ENCODE measurements at places on chromosomes 12 and 14.
A peak's percentile ranks its signal among the peaks of the same experiment; 100 is the strongest.

GRCh38 chr14:35189422-35189821 is 67.1 kb downstream of the PRORP start:
- DNase-seq: no peak

DNA sequence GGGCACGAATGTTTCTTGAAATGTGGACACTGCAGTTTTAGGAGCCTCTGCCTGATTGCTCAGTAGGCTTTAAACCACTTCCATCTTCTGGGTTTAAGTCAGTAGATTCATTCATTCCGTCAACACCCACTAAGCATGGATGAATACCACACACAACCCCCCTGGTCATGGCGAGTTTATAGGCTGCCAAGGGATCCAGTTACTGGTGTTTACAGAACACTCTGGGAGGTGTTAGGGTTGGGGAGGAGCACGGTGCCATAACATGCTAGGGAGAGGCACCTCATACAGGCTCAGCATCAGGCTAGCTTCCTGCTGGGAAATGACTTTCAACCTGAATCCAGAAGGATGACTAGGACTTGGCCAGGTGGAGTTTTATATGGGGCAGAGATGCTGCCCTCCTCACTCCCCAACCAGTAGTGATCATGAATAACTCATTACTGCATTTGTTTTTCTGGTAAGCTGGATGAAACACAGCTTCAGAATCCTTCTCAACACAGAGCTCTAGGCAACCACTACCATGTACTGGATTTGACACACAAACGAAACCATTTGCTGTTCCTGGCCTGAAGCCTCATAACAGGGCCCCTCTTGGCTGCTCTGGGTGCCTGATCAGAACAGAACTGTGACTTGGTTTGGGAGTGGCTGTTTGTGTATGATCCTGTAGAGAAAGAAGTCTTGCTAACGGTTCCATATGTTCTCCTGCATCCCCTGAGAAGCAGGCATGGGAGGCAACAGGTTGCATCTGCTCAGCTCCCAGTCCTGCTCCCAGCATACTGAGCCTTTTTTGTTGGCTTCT is 47.9 kb downstream of the FBXW8 start:
- no peak for DNase-seq

DNA sequence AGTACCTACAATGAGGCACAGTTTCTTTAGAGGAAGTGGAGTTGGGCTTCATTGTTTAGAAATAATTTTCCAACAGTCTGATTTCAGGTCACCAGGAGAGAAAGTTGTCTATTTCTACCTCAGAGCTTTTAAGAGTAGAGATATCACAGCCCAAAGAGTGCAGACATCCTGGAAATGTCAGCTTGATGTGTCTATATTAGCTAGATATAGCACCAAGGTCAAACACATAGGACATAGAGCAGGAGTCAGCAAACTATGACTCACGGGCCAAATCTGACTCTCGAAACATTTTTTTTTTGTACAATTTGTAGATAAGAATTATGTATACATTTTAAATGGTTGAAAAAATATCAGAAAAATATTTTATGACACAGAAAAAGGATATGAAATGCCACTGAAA is 53.7 kb downstream of the KCNC2 start:
- DNase-seq: no peak

GRCh38 chr12:18564306-18564705 is 173.5 kb downstream of the PLCZ1 start:
- no peak for DNase-seq

GRCh38 chr12:122243965-122244364 is 18.1 kb upstream of the DIABLO start:
- no peak for DNase-seq

- DNase-seq: no peak
Measured at GRCh38 chr12:11668611-11669010, 19.1 kb downstream of the ETV6 start.

DNA sequence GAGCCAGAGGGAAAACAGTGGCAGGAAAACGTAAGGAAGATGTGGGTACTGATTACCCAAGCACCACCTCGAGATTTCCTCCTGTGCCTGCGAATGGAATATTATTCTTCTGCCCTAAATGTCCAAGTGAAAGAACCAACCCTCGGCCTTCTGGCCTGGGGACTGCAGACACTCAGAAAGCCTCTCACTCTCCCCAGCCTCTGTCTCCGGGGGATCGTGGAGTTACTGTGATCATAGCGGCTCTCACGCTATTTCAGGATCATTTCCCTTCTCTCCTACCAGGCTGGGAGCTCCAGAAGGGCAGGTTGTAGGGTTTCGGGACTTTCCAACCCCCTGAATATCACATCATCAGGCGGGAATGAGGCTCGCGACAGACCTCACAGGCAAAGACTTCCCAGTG is 68.9 kb downstream of the KDM2B start:
- no peak for DNase-seq

DNA sequence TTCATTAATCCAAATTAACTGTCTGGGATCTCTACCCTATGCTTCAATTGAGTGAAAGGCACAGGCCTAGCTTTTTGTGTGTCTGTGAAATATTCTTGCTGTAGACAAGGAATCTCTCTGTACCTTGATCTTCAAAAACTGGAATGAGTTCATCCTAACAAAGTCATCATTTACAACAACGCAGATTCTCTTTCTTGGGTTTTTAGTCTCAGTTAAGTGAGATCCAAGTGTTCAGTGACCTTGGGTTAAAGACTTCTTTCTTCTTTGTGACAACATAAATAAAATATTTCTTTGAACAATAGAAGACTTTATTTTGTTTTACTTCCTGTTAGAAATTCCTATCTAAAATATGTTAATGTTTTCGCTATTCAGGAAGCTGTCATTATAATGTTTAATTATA is 192.2 kb upstream of the LMNTD1 start:
- no peak for DNase-seq

DNA sequence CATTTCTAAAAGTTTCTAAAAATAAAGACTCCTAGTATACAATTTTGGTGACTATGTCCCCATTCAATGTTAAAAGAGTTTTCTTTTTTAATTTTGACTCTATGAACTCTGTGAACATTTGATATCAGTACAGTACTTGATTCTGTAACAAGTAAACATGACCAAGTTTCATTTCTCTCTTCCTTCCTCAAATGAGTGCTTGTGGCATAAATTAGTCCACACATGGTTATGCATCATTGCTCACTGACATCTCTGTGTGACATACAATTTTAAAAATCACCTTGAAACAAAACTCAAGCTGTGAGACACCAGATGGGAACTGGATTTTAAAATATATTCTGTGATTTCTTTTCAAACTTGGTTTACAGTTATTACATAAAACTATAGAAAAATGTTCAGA is 253.9 kb upstream of the MDGA2 start:
- no peak for DNase-seq

DNA sequence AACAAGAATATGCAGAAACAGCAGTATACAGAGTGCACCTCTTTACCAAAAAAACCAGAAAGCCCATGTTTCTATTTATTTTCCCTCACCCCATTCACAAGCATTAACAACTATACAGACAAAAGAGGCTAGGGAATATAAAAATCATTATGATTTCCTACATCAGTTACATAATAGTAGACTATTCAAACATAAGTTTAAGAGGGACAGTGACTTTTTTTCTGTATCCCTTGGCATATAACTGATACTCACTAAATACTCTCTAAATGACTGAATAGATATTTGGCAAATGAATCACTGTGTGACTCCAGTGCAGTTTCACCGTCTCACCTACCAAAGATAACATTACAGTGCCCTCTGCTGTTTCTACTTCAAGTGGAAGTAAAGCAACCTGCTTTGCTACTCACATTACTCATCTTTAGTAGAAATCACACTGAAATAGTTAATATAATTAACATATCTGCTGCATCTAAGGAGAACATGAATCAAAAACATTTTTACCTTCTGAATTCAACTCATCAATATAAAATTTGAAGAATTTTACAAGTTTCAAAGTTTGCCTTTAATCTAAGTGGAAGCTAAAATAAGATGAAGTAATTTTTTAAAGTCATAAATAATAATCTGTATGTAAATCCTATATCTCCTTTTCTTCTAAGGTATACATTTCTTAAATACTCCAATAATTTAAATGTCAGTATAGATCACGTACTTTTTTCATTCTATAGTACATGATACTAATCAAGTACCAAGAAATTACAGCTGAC is 103.8 kb downstream of the OSBPL8 start:
- DNase-seq: peak; percentile 37

GRCh38 chr14:20820063-20820904 is 17.6 kb upstream of the RNASE1 start:
- DNase-seq: no peak

- no peak for DNase-seq
Measured at GRCh38 chr12:1989111-1989510, 15.1 kb downstream of the DCP1B start.

DNA sequence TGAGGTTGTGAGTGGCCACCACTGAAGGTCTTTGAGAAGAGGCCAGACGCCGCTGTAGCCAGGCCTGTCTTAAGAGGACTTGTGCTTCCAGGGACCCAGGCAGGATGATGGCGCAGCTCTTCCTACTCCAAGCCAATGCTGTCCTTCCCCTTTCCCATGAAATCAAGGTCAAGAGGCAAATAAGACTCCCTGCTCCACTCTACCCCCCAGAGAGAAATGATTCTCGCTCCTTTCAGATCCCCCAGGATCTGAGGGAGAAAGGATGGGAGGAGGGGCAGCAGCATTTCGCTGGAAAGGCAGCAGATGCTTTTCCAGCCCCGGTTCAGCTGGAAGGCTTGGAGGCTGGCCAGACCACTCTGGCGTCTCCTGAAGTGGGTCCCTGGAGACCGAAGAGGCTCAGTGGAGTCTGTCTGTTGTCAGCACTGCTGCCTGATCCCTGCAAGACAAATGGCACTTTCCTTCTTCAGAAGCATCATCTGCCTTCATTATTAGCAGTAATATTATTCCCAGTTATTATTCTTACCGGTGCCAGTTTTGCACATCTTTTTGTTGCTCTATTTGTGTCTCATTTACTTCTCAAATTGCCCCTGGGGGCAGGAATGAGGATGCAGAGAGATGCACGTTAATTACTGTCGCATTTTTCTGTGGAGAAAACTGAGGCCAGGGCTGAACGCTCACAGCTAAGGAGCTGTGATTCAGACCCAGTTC is 51.4 kb downstream of the C14orf132 start:
- peak; percentile 58 for DNase-seq

GRCh38 chr14:77364146-77364545 is 12.7 kb downstream of the TMED8 start:
- no peak for DNase-seq

DNA sequence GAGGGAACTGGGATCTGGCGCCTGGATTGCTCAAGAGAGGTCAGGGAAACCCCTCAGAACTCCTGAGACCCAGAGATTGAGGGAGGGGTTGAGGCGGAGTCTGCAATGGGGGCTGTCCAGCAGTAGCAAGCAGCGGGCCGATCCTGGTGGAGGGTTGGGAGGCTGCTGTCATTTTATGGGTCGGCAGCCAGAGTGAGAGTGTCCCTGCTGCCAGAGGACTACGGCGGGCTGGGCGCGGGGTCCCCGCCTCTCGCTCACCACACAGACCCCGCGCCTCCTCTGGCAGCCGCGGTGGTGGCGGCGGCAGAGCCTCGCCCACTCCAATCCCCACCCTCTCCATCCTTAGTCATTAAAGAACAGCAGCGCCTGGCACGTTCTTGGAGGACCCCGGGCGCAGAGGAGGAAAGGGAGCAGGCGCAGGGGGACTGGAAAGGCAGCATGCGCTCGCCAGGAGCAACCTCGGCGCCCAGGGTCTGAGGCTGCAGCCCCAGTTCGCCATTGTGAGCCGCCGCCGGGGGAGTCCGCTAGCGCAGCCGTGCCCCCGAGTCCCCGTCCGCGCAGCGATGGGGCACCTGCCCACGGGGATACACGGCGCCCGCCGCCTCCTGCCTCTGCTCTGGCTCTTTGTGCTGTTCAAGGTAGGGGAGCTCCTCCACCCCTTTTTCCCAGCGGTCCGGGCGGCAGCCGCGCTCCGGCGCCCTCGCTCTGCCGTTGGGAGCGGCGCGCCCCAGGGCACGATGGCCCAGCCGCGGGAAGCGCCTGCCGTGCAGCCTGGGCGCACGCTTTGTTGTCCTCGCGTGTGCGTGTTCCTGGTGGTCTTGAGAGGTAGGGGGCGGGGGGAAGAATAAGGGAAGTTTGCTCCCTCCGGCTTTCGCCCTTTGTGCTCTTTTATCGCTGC is at the start of gene PTPRO:
Gene PTPRO, plus strand, starts transcription at position 345 of the 898 bp plus-strand sequence.
- no peak for DNase-seq

DNA sequence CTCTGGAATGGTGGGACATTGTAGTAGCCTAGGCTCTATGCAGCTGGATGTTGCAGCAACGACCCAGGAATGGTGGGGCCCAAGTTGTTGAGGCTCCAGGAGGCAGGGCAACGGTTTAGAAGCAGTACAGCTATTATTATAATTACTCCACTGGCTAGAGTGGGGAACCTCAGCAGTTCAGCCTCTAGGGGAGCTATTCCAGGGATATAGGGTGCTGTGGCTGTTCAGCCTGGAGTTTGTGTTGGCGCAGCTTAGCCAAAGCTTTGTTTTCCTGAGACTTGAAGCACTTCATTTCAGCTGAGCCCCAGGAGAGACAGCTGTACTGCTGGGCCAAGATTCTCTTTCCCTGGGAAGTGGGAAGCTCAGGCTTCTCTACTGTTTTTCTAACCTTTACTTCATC is 1023.0 kb upstream of the ATXN7L3B start:
- no peak for DNase-seq

DNA sequence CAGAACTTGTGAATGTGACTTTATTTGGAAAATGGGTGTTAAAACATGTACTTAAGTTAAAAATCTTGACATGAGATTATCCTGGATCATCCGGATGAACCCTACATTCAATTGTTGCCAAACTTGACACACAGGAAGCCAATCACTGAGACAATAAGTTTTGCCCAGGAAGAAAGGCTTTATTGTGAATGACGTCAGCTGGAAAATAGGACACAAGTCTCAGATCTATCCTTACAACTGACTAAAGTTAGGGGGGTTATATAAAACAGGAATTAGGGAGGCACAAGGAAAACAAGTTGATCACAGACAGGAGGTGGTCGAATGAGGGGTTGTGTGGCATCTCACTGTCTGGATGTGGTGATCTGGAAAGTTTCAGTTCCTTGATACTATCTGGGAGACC is 126.9 kb downstream of the TTC8 start:
- no peak for DNase-seq

GRCh38 chr14:105080161-105080560 is 14.9 kb upstream of the GPR132 start:
- DNase-seq: no peak

GRCh38 chr12:92735131-92735721 is 32.4 kb downstream of the PLEKHG7 start:
- DNase-seq: no peak

All from putamen (tissue), 1 donor.